NCI-H2171 (cell line): ENCODE measurements at places on chromosomes 2 and 18.

DNA sequence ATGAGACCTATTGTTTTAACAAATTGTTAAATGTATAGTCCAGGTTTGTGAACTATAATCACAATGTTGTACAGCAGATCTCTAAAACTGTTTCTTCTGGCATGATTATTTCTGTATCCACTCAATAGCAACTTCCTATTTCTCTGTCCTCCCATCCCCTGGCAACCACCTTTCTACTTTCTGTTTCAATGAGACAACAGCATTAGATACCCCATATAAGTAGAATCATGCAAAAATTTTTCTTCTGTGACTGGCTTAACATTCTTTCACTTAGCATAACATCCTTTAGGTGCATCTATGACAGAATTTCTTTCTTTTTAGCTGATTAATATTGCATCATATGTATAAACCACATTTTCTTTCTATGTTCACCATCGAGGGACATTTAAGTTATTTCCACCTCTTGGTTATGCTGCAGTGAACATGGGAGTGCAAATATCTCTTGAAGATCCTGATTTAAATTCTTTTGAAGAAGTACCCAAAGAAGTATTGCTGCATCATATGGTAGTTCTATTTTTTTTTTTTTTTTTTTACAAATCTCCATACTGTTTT, 713.5 kb downstream of the LRP1B start:
- no peak for DNase-seq

DNA sequence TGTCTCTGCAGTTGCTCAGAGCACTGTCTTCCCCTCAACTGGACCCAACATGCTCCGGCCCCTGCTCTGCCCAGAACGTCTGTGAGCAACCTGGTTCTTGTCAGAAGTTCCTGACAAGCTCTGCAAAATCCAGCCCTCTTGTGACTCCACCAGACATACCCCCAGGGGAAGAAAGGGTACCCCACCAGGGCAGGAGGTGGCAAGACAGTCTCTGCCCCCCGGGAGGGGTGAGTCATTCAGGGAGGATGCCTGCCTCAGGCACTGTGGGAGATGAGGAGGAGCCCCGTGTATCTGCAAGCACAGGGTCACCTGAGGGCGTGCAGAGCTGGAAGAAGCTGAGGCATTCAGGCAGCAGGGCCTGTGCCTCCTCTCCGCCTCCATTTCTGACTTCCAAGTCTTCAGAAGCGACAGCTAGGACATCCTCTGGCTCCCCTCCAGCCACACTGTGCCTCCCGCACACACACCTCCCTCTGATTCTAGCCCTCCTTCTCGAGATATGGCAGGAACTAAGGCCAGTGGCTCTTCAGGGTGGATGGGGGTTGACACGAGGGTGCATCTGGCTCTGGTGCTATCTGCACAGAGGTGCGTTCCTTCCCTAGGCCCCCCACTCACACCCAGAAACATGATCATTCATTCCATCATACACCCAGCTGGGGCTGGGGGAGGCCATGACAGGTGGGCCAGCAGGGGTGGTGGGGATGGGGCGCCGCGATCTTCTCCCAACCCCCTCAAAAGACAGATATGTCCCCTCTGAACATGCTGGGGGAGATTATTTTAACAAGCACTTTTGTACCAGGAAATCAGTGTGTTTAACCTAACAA, 222.2 kb downstream of the CYP26B1 start:
- DNase-seq, result no peak

- DNase-seq, result no peak
Observed at GRCh38 chr2:20150806-20151571, 73.9 kb downstream of the SDC1 start.

DNA sequence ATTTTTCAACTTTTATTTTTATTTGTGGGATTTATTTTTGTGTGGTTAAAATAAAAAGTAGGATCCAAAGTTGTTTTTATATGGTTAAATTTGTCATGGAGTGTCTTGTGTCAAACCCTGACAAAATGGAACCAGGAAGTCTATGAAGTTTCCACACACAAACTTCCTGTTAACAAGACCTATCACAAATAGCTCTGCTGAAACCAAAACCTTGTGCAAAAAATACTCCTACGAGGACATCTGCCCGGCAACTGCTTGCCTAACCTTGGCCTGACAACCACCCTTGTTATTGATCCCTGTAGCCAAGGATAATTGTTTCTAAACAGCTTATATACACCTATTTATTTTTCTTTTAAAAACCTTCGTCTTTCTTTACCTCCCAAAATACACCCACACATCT, 389.6 kb downstream of the TRIB2 start:
- DNase-seq, result no peak

DNA sequence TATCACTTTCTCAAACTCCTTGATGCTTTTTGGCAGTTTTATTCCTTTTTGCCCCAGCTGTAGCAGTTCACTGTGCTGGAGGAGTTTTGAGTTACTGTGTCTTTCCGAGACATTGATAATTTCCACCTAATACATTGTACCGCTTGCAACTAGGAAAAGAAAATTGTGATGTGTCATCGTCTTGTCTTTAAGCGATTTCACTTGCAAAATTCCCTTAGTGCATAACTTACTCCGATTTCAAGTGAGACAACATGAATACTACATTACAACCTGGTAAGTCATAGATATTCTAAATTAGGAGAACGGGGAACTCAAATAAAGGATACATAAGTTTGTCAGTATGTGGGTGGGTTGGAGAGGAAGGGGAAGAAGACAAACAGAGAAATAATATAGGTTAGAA, 340.5 kb upstream of the KYNU start:
- no peak for DNase-seq

- no peak for DNase-seq
Observed at GRCh38 chr2:111178730-111179405, 58.2 kb downstream of the BCL2L11 start.

- DNase-seq, result no peak
Observed at GRCh38 chr18:34802959-34803358, 92.9 kb downstream of the DTNA start.

- no peak for DNase-seq
Observed at GRCh38 chr2:32671885-32672533, 44.2 kb downstream of the TTC27 start.

- no peak for DNase-seq
Observed at GRCh38 chr18:51044928-51045585, 15.0 kb downstream of the SMAD4 start.

- DNase-seq, result no peak
Observed at GRCh38 chr2:123890148-123890547, 134.9 kb upstream of the CNTNAP5 start.

- DNase-seq, result no peak
Observed at GRCh38 chr18:77114415-77115191, 18.0 kb downstream of the MBP start.

GRCh38 chr2:196274387-196274809, 103.0 kb upstream of the STK17B start:
- DNase-seq, result no peak
